ENCODE measurements at places on chromosomes 3 and 15.
A peak's percentile ranks its signal among the peaks of the same experiment; 100 is the strongest.

- DNase-seq: no peak
Measured at GRCh38 chr3:193771011-193771652, 178.1 kb downstream of the OPA1 start.

DNA sequence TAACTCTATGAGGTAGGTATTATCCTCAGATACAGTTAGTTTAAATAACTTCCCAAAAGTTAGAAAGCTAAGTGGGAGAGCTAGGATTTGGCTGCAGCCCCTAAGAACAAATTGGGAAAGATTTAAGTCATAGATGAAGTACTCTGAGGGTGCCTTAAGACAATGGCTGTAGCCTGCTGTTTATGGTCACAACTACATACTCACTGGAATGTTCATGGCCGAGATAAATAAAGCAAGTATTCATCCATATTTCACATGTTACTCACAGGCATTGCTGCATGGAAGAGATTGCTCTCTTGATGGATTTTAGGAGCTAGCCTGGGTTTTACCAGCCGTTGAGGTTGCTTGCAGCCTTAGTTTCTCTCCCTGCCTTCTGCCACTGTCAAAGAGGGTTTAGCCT, 145.0 kb downstream of the CMSS1 start:
- DNase-seq: no peak

GRCh38 chr3:181717549-181718171, 5.9 kb downstream of the SOX2 start:
- no peak for DNase-seq

- no peak for DNase-seq
Measured at GRCh38 chr3:127113571-127113891, 79.4 kb upstream of the PRR23E start.

DNA sequence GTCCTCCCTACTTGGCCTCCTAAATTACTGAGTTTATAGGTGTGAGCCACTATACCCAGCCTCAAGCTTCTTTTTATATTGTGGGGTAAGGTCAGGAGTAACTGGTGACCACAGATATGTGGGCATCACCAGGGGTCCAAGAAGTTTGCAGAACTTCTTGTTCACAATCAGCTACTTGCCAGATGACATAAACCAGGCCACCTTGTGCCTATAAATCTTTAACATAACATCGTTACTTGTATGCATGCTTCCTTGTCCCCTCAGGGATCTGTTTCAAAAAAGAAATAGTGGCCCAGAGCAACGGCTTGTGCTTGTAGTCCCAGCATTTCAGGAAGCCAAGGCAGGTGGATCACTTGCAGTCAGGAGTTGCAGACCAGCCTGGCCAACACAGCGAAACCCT, 115.1 kb upstream of the FAM174B start:
- no peak for DNase-seq

DNA sequence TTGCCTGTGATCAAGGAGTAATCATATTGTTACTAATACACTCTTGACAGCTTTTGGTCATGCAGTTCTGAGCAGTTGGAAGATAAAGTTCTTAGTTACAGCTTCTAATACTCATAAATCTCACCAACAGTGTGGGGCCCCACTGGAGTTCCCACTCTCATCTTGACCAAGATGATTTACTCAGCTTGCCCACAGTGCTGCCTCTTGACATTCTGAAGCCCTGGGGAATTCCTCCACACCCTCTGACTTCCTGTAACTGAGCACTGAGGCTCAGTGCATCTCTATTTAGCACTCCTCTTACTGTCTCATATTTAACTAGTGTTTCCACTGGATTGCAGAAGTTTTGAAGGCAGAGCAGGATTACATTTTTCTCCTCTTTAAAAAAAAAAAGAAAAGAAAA, 1.9 kb upstream of the ARL6IP5 start:
- DNase-seq: peak; percentile 92

DNA sequence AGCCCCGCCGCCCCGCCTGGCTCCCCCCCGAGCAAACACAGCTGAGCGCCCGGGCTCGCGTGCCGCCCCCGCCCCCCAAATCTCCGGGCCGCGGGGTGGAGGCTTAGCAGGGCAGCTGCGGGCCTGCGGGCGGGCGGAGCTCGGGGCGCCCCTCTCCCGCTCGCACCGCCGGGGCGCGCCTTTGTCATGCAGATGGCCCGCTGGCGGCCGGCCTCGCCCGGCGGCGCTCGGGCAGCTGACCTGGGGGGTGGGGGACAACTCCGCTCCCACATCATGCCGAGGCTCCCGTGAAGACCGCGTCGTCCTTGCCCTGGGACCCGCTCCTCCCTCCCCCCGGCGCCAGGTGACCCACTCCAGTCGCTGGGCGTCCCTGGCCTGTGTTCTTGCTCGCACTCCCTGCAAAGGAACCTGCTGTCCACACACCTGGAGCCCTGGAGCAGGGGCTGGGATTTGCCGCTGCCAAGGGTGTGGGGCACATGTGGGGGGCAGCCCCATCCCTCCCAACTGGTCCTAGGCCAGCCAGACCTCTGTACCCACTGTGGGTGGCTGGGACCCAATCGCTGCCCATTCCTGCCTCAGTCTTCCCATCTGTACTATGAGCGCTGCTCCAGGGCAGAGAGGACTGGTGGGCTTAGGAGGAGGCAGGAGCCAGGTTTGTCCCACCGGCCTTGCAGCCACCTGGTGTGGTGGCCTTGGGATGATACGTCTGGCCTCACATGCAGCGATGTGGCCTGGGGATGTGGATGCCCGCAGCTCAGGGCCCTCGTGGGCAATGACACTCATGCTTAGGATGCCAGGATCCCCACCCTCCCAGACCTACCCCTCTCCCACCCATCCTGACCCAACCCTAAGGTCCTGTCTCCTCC, 33.5 kb downstream of the DNAJB8 start:
- no peak for DNase-seq

DNA sequence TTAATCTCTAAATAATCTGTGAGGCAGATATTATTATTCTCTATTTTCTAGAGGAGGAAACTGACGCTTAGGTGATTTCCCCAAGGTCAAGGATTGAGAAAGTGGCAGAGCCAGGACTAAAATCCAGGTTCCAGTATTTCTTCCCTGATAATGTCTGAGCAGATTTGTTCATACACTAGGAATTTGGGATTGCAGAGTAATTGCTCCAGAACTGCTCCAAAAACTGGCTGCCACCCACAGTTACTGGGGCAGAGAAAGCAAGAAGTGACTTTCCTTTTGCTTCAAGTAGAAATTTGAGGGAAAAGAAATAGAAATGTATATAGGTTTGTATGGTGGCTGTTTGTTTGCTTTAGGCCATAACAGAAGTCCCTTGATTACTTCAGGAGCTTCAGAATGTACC, 60.6 kb downstream of the SLC12A8 start:
- DNase-seq: no peak

- DNase-seq: no peak
Measured at GRCh38 chr3:14725013-14725412, 50.1 kb downstream of the C3orf20 start.

- no peak for DNase-seq
Measured at GRCh38 chr3:120489421-120489820, 38.6 kb upstream of the FSTL1 start.

GRCh38 chr3:41424543-41425300, 225.4 kb downstream of the CTNNB1 start:
- peak; percentile 26 for DNase-seq

GRCh38 chr15:61888074-61888780, 172.0 kb downstream of the VPS13C start:
- DNase-seq: no peak

Measured in activated CD4-positive, alpha-beta T cell treated with anti-CD3 and anti-CD28 coated beads, Interleukin-2, Interleukin-6, amounts not matched to agents 100 ng/mL and 50 ng/mL, durations not matched to agents 16 hours and 8 hours (primary cell).